ENCODE measurements at places on chromosomes 1 and 21.
A peak's percentile ranks its signal among the peaks of the same experiment; 100 is the strongest.

- DNase-seq, result peak; percentile 9
Measured at GRCh38 chr1:14255711-14256110, 342.8 kb upstream of the KAZN start.

GRCh38 chr1:27931184-27931583, 3.6 kb upstream of the SMPDL3B start:
- no peak for DNase-seq

DNA sequence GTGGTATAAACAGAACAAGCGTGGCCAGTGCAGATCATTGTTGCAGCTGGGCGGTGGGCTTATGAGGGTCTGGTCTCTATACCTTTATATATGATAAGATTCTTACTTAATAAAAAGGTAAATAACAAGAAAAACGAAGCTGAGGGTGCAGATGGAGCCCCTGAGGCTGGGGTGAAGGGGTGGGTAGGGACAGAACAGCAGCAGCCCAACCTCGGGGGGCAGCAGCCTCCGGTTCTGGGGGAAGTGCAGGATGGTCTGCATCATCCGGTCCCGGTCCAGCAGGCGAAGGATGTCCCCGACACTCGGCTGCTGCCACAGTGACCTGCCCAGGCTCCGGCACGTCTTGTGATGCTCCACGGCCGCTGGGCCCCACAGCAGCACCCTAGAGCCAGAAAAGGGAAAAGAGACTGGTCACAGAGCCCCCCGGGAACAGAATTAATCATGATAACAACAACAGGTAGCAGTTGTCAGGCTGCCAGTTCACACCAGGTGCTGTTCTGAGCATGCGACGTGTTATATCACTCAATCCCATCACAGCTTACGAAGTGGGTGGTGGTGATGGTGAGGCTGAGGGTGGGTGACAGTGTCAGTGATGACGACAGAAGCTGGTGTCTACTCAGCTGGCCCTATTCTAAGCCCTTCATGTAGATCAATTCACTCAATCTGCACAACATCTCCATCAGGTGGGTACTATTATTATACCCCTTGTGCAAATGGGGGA, 35.5 kb downstream of the MRAP start:
- DNase-seq, result no peak

- no peak for DNase-seq
Measured at GRCh38 chr1:34113887-34114286, 51.1 kb downstream of the CSMD2 start.

DNA sequence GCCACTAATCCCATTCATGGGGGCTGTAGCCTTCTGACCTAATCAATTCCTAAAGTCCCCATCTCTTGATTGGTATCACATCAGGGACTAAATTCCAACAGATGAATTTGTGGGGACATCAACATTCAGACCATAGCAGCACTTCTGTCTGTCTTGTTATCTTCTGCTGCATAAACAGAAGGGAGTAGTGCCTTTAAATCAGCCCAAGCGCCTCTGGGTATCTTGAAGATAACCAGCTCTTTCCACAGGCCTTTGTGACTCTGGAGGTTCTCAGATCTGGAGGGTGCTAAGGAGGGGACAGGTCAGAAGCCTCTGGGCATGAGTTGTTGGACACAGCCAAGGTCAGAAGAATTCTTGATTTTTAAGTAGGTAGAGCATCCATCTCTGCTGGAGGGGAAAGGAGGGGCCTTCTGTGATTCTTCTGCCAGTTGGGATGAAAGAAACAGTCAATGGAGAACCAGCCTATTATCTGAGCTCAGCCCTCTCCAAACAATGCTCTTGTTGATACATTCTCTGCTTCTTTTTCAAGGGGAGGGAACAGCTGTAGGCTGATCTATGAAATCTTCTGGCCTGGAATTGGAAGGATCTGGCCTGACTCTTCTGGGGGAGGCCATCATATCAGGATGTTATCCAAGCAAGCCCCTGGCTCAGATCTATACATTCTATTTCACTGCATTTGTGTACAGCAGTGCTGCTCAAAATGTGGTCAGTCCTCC, 31.3 kb upstream of the LRIG2 start:
- no peak for DNase-seq

DNA sequence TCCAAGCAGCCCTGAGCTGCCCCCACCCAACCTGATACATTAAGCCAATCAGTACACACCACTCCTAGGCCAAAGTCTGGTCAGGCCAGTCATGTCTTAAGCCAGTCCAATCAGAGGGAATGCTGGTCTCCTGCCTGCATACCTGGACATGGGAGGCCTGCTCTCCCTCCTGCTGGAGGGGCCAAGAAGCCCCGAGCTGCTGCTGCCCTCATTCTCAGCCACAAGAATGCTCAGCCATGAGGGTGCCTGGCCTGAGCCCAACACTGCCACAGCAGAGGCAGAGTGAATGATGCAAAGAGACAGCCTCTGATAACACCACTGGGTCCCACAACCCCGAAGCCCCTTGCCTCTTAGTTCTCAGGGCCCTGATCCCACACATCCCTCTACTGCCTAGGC, 23.0 kb downstream of the CHD5 start:
- DNase-seq, result peak; percentile 39

GRCh38 chr1:162236201-162236600, 140.5 kb downstream of the SPATA46 start:
- no peak for DNase-seq

- no peak for DNase-seq
Measured at GRCh38 chr21:36700295-36700970, 1.5 kb downstream of the SIM2 start.

DNA sequence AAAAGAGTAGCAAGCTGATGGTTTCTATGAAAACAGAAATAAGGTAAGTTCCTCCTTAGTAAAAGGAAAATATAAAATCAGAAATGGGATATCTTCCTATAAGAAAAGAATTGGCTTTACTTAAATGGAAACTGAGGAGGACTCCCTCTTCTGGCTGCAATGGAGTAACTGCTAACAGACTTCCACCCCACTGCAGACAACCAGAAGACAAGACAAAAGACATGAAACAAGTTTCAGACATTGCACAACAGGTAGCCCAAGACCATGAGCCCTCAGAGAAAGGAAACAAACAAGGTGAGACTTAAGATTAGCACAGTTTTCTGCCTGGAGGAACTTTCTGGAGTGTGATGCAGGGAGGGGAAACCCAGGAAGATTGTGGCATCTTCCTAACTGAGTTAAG, 17.0 kb upstream of the OLFML2B start:
- no peak for DNase-seq

- DNase-seq, result no peak
Measured at GRCh38 chr1:109761227-109762038, 2.3 kb downstream of the EPS8L3 start.

- DNase-seq, result no peak
Measured at GRCh38 chr1:101059945-101060542, 34.5 kb upstream of the DPH5 start.

GRCh38 chr1:79040424-79041082, 34.0 kb upstream of the ADGRL4 start:
- no peak for DNase-seq

GRCh38 chr1:220800262-220800661, 13.5 kb downstream of the MTARC1 start:
- DNase-seq, result no peak

- no peak for DNase-seq
Measured at GRCh38 chr1:204589409-204590038, 73.3 kb downstream of the MDM4 start.

DNA sequence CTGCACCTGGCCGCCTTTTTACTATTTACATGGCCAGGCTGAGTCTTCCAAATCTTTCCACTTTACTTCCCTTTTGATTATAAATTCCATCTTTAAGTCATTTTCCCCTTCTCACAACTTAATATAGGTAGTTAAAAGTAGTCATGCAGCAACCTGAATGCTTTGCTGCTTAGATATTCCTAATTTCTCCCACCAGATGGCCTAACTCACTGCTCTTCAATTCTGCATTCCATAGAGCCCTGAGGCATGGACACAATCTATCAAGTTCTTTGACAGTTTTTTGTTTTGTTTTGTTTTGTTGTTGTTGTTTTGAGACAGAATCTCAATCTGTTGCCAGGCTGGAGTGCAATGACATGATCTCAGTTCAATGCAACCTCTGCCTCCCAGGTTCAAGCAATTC, 21.7 kb upstream of the FAAH start:
- DNase-seq, result no peak

GRCh38 chr1:12544992-12545391, 73.0 kb downstream of the DHRS3 start:
- DNase-seq, result no peak

GRCh38 chr1:178819123-178819522, 51.8 kb downstream of the ANGPTL1 start:
- no peak for DNase-seq

DNA sequence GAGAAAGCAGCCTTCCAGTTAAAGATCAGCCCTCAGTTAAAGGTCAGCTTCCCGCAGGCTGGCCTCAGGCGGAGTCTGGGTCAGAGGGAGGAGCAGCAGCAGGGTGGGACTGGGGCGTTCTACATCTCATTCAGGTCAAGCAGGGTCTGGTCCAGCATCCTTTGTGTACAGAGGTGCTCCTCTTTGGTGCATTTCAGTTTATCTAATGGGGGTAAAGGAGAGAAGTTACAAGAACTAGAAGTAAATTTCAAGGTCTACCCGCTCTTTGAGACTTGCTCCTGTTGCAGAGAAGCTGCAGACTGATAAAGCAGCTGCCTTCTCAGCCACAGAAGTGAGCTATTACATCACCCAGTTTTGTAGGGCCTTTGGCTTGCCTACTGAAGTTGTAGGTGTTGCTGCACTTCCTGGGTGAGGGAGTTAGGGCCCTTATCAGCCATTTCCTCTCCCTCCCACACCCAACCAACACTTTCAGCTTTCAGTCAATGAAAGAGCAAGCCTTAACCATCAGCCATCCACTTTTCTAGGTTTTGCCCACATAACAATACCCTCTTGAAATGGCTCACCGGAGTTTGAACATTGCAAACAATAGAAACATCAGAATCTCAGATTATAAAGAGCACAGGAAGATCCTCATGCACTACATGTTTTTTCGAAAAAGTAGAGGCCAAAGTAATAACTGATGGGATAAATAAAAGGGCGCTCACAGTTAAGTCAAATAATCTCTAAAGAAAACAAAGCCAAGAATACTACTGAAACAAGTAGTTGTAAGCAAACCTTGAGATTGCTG, 2.8 kb upstream of the NUP210L start:
- DNase-seq, result no peak

GRCh38 chr1:209319057-209319432, 264.5 kb upstream of the CAMK1G start:
- no peak for DNase-seq

DNA sequence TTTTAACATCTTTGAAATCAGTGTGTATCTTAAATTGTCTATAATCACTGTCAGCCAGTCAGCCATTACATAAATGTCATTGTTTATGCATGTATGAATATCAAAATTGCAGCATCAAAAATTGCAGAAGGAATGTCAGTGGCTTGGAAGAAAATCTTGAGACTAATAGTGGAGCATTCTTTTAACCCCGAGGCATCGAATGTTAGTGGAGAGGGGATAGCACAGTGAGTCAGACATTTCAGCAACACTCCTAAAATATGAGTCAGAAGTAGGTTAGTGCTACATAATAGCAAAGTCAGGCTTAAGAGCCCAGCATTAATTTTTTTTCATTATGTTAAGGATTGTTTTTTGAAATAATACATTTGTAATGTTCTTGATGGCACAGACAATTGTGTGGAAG, 45.5 kb downstream of the SNRPE start:
- DNase-seq, result peak; percentile 73

DNA sequence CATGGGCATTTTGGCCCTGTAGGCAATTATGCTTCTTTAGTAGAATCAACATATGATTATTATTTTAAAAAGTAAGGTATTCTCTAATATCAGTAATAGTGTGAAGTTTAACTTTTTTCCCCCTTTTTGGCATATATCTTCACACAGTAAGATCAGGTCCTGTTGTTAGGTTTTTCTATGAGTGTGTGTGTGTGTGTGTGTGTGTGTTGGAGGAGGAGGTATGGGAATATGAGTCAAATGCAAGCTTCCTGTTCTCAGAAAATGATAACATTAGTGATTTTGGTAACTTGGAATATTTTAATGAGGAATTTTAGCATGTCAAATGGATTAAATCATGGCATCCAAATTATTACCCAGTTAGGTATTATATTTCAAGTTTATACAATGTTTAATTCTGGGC, 65.8 kb upstream of the BCL10 start:
- DNase-seq, result no peak

DNA sequence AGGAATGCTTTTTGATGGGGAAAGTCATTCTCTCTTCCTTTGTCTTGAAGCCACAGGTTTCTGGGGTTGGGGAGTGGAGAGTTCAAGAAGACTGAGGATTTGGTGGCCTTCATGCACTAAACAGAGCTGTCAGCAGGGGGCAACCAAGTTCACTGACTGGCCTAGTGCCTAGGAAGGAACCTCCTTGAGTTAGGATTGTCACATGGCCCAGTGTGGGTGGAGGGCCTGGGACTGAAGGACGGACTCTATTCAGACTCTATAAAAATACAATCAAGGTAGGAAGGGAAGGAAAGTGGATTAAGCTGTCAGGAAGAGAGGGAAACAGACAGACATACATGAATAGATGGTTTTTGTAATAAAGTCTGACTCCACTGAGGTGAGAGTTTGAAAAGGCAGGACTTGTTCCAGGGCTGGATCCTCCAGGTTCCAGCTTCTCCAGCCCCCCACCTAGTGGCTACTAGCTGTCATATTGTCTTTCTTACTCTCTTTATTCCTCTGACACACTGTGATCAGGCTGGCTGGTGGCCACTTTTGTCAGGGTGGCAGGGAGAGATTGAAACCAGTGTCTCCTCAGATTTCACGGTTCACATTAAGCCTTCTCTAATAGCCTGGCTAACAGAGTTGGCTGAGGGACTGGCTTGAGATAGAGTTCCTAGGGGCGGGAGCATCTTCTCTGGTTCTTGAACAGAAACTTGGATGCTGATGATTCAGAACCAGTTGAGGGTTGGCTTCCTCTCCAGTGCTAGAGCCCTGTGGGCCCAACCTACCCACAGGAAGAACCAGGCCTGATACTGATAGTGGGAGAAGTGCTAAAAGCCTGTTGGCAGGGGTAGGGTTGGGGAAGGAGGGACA, 4.1 kb upstream of the SH3BGRL3 start:
- peak; percentile 62 for DNase-seq

GRCh38 chr1:84847253-84848250, 45.5 kb downstream of the LPAR3 start:
- peak; percentile 64 for DNase-seq

DNA sequence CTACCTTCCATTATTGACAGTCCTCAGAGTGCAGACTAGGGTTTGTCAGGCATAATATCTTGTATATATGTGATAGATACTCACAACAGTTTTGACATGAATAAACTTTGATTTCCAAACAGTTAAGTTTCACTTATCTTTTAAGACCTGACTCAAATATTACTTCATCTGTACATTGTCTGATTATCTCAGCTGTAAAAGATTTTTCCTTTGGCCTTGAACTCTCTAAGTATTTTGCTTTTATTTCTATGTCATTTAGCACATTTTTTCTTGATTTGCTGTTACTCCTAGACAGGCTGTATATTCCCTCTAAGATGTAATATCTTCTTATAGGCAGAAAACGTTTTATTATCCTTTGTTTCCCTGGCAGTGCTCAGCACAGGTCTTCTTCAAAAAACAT, 65.6 kb upstream of the DMRTA2 start:
- no peak for DNase-seq

DNA sequence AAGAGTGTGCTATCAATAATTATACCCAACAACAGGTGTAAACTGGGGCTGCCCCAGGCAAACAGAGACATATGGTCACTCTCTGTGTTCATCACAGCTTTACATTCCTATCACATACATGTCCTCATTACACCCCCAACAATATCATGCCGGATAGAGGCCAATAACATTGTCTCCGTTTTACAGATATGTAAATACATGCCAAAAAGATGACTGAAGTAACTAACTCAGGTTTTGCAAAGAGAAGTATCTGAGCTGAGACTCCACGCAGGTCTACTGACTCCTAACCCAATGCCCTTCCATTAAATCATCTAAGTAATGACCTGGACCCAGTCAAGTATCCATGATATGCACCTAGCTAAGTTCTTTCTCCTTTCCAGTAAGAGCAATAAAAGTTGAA, 55.0 kb downstream of the JAK1 start:
- no peak for DNase-seq

All from H54 (cell line).